Activated CD8-positive, alpha-beta memory T cell treated with anti-CD3 and anti-CD28 coated beads for 48 hours (primary cell): ENCODE measurements at places on chromosomes 5 and 9.

- no peak for DNase-seq
Measured at GRCh38 chr5:71695071-71695470, 24.0 kb upstream of the CARTPT start.

GRCh38 chr9:86807367-86807976 is 139.8 kb downstream of the GAS1 start:
- no peak for DNase-seq

DNA sequence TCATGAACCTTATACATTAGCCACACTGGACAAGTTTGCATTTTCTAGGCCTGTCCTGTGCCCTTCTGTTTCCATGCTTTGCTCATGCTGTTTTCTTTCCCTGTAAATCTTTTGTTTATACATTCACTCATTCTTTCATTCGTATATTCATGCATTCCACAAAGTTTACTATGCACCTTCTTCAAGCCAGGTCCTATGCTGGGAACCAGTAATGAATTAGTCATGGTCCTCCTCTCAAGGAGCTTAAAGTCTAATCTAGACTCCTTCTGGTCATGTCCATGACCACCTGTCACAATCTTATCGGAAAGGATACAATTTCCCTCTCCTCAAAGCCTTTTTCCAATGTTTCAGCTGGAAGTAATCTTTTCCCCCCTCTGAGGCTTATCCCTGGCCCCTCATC is 9.1 kb upstream of the XPA start:
- no peak for DNase-seq

DNA sequence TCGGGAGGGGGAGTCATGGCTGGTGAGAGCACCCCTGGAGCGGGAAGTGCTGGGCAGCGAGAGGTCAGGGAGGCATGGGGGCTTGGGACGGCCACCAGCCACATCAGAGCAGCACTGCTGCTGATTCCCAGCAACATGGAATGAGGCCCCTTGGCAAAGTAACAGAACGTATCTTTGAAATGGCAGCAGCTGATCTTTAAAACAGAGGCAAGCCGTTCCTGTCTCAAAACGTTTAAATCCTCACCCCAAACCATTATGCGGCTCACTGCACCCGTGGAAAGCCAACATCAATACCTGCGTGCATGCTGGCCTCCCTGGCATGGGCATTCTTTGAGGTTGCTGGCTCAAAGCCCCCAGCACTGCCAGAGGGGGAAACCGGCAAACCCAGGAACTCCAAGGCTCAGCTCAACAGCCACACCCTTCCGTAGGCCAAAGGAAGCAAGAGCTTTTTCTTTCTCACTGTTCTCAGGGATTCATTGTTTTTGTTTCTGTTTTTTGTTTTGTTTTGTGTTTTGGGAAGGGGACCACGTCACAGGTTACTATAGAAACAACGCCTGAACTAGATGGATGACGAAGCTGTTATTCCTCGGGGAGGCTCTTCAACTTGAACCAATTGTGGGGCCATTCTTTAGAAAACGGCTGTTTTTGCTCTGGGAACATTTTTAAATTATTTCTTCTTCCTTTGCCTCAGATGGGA is 28.1 kb upstream of the OBP2B start:
- no peak for DNase-seq

GRCh38 chr5:90367879-90368278 is 41.7 kb downstream of the CETN3 start:
- DNase-seq, result no peak

- DNase-seq, result no peak
Measured at GRCh38 chr5:143571642-143572624, 168.4 kb upstream of the NR3C1 start.
